ENCODE measurements at places on chromosomes 2 and 18.

DNA sequence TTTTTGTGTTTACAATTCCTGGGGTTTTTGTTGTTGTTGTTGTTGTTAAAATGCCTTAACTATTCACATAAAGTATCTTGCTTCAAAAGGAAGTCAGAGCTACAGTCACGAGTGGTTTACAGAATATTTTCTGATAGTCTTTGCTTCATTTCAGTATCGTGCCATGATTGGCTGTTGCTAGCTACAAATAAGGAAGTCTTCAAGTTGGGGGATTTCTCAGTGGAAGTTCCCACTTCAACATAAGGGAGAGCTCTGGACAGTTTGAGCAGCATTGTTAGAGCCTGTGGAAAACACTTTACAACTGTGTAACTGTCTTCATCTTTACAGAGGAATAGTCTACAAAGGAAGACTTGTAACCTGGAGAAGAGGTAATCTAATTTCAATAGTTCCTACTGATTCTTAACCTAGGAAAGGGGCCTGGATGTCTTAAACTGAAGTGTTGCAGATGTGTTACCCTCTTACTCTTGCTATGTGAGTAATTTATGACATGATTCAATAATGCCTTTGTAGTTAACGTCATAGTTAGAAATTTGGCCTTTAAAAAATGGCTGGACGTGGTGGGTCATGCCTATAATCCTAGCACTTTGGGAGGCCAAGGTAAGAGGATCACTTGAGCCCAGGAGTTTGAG lies 23.4 kb upstream of the TANK start:
- DNase-seq: no peak

GRCh38 chr18:32835951-32836350 lies 63.1 kb upstream of the KLHL14 start:
- DNase-seq: no peak

DNA sequence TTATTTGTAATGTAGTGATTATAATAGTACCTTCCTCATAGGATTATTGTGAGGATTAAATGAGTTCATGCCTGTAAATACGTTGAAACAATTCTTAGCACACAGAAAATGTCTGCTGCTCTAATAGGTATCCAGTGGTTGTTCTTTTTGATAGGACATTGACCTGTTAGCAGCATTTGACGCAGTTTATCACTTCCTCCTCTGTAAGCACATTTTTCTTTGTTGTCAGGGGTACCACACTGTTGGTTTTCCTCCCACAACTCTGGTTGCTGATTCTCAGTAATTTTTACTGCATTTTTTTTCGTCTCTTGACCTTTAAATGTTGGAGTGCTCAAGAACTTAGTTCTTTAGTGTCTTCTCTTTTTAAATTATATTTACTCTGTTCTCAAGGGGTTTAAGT lies 15.4 kb downstream of the PPM1B start:
- no peak for DNase-seq

DNA sequence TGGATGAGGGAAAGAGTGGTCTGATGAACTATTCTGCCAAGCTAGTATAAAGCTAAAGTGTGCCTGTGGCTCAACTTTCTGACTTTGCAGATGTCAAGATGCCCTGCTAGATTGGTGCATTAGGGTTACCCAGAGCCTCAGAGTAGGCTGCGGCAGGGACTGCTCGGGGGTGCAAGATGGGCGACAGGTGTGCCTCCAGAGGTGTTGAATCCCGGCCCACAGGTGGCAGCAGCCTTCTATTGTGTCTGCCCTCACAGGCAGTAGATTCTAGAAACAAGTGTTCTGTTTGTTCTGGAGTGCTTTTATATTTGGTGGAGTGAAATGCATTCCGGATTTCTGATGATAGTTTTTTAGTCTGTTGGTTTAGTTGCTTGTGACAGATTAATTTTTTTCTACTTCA lies 131.6 kb upstream of the IL1R2 start:
- no peak for DNase-seq

DNA sequence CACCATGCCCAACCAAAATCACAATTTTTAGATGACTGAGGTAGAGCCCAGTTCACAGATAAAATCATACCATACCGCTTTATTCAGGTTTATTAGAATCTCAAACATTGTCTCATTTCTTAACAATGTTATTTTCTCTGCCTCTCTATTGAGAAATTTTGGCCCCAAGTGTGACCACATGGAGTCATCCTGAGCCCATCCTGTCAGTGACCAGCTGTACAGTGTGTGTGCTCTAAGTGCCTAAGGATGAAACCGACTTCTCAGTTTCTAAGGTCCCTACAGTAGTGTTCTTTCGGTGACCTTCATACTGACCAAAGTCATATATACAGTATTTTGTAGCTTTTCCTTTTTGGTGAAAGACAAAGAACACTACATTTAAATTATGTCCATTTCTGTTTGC lies 123.7 kb upstream of the MSTN start:
- DNase-seq: no peak

DNA sequence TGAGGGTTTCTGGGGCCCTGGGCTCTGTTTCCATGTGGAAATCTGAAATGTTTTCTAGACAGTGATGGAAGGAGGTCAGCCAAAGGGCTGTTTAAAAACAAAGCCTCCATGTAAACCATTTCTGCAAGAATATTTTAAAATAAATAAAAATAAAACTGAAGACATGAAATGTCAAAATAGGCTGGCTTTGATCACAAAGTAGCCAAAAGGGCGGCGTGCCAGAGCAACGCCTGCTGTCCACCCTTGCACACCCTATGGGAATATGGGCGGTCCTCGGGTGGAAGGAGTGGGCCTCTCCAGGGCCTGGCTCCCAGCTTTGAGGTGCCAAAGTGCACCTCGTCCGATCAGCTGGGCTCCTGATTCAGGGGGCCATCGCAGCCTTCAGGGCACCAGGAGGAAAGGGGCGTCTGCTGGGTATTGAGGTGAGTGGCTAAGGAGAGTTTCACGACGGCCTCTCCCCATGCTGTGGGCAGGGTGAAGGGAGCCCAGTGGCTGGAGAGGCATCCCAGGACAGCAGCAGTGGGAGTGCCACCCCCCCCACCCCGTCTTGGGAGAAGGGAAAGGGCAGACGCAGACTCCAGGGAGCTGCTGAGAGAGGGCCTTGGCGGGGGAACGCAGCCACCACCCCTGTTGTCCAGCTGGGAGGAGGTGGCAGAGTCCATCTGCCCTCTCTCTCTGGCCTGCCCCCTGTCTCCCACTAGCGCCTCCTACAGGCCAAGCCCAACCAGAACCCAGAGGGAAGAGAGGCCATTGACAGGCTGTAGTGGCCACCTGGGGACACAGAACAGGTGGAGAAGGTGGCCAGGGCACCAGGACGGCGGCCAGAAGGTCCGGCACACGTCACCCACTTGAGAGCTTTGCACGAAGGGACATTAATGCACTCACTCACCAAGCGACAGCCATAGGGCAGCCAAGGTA lies 5.7 kb upstream of the ERFE start:
- no peak for DNase-seq

DNA sequence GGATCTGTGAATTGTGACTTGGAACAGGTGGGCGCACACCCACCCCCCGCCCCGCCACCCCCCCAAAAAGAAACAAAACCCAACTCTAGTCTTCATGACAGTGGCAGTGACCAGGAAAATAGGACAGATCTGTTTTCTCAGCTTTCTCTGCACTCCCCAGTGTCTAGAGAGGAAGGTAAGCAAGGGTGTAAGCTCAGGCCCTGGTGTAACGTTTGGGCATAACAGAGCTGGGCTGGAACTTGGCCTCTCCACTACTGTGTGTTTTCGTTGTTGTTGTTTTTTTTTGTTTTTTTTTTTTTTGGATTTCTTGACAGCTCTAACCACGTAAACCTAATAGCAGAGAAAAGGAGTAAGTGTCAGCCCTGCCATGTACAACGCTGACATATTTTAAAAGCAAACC lies 1160.8 kb downstream of the DPP10 start:
- DNase-seq: no peak

GRCh38 chr2:134636714-134637113 lies 82.1 kb downstream of the TMEM163 start:
- DNase-seq: no peak

GRCh38 chr2:236964291-236964690 lies 121.4 kb upstream of the COPS8 start:
- no peak for DNase-seq

- no peak for DNase-seq
Observed at GRCh38 chr2:41142478-41142877, 690.6 kb upstream of the SLC8A1 start.

- no peak for DNase-seq
Observed at GRCh38 chr2:9214873-9215272, 8.3 kb downstream of the ASAP2 start.

- DNase-seq: peak; percentile 72
Observed at GRCh38 chr18:59697236-59697932, at the start of gene CCBE1. TSS of gene CCBE1 (minus strand) at chr18:59697423.

DNA sequence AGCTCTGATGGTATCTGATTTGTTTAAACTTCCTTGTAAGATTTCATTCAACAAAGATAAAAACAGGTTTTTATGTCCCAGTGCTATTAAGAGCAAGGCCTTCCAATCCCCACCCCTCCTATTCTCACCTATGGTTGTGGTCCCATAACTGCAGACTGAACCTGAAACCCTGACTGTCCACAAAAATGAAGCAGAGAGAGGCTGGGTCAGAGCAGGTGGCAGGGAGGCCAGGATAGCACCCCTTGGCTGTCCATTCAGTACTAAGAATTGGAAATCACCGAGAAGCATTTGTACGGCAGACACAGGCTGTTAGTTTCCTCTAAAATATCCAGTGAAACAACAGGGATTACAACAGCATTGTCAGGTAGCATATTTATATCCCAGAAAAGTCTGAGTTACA lies 37.3 kb upstream of the FMNL2 start:
- no peak for DNase-seq
